Stimulated activated CD4-positive, alpha-beta T cell treated with anti-CD3 and anti-CD28 coated beads, TNF-alpha, amount 100 ng/mL, for 4 hours (primary cell): ENCODE measurements at places on chromosomes 6 and 20.

DNA sequence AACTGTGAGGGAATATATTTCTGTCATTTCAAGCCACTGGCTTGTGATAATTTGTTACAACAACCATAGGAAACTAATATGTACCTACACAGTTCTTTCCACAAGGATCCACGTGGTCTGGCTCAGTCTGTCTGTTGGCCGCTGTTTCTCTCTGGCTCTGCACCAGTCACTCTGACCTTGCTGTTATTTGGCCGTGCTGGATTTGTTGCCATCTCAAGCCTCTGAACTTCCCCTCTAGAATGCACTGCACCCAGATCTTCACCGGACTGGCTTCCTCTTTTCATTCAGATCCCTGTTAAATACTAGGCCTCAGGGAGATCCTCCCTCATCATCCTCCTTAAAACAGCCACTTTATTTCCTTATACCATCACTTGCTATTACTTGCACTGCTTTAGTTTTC is 446.8 kb downstream of the TFAP2B start:
- no peak for DNase-seq

GRCh38 chr20:43383026-43383795 is 74.5 kb upstream of the SRSF6 start:
- no peak for DNase-seq

- DNase-seq = no peak
Measured at GRCh38 chr6:96742702-96743101, 94.6 kb downstream of the GPR63 start.

DNA sequence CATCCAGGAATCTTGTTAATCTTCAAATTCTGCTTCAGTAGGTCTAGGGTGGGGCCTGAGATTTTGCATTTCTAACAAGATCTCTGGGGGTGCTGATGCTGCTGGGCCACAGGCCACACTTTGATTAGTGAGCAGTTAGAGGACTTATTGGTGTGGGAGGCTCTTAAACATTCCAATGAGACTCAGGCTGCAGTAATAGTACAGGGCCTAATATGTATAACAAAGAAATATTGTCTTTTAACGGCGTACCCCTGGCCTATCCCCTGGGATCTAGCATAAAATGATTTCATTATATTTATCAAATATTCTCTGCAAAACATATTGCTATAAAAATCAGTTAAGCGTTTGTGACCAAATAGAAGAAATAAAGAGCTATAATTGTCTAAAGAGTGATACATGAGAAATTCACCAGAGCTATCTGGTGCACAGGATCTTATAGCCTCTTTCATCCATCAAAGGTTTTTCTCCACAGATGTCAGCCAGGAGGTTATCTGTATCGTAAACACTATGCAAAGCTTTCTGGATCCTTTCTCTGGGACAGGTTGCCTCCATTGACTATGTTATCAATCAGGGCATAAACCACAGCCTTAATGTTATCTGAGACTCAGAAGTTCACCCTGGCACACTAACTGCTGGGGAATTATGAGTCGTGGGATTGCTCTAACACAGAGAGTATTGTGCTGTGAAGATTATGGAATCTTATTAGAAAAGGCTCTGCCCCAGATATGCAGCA is 488.5 kb upstream of the MAP3K7 start:
- DNase-seq = no peak

DNA sequence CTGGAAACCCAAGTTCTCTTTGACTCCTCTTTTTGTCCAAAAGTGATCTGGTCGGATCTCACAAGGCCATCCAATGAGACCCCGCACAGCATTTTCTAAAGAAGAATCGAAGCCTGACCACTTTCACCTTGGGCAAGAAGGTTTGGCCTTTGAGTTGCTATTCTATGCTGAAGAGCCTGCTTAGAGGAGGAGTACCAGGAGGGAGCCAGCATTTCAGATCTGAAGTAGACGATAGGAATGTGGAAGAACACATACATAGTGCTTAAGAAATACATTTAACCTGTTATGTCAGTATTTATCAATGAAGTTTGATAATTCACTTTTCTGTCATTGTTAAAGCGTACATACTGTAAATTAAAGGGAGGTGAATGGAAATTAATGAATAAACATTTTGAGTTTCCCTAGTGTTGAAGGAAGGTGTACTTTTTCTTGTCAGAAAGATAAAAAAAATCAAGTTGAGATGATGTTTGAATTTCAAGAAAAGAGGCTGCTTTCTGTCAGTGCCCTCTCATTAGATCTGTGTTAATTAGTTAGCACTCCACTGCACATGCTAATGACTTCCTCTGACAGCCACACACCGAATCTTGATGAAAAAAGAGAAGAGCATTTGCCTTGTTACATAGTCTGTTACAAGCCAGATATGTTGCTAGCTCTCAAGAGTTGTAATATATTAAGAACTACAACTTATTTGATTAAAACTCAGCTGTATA is 10.9 kb upstream of the TDRD6 start:
- DNase-seq = no peak

GRCh38 chr6:11685481-11686093 is 93.0 kb downstream of the ADTRP start:
- DNase-seq = no peak

- DNase-seq = no peak
Measured at GRCh38 chr6:52579006-52579660, 2.3 kb upstream of the TRAM2 start.

DNA sequence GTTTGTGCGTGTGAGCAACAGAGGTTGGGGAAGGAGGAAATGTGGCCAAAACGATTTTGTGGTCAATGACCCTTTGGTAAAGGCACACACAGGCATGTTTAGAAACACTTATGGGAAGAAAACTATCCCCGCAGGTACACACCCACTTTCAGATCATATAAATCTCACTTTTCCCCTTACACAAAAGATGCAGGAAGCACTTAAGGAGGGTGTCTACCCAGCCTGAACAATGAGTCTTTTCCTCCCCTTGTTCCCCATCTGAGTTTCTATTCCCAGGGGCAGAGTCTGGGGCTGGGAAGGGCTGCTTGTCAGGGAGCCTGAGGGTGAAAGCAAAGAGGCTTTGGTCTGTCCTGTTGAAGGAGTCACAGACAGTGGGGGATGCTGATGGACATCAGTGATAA is 193.2 kb upstream of the SALL4 start:
- no peak for DNase-seq

- DNase-seq = no peak
Measured at GRCh38 chr6:43492673-43493072, 15.3 kb downstream of the TJAP1 start.

GRCh38 chr20:48932375-48932941 is 10.9 kb downstream of the ARFGEF2 start:
- no peak for DNase-seq

DNA sequence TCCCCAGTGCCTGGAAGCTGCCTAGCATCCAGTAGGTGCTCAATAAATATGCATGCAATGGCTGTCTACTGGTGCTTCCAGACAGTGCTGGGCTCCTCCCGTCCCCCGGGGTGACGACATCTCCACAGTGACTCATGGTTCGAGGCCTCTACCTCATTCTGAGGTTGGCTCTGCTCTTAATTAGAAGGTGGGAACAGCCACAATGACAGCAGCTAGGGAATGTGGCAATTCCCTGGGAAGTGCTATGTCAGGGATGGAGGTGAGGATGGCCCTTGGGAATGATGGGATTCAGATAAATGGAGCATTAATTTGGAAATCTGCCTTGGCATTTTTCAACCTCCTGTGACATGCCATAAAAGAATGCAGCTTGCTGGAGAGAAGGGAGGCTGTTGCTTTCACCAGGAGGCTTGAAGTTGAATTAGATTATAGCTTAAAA is 43.5 kb upstream of the NFATC2 start:
- DNase-seq = no peak

GRCh38 chr6:115770851-115771250 is 289.8 kb downstream of the FRK start:
- no peak for DNase-seq

GRCh38 chr6:106185615-106186014 is 99.5 kb downstream of the PRDM1 start:
- DNase-seq = no peak

GRCh38 chr6:129302671-129303070 is 407.3 kb downstream of the ARHGAP18 start:
- no peak for DNase-seq

GRCh38 chr6:10511477-10511876 is 9.7 kb upstream of the GCNT2 start:
- no peak for DNase-seq

DNA sequence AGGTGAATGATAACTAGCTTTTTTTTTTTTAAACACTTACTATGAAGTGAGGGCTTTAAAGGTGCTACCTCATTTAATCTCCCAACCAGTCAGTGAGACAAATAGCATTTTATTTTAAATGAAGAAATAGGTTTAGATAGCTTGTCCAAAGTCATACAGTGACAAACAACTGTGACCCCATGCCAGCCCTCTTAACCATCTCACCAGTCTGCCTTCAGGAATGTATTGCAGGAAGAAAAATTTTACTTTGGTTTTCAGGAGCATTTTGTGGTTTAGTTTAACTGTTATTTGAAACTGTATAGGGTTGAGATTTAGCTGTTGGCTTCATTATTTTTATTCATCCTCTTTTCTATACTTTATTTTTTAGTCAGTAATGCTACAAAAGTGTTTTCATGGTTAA is 18.6 kb downstream of the DSE start:
- no peak for DNase-seq

- no peak for DNase-seq
Measured at GRCh38 chr6:159117046-159117445, 52.2 kb upstream of the FNDC1 start.

GRCh38 chr6:89817481-89817880 is 2.1 kb downstream of the MDN1 start:
- DNase-seq = no peak

- no peak for DNase-seq
Measured at GRCh38 chr20:62620625-62621024, 21.7 kb upstream of the SLCO4A1 start.

DNA sequence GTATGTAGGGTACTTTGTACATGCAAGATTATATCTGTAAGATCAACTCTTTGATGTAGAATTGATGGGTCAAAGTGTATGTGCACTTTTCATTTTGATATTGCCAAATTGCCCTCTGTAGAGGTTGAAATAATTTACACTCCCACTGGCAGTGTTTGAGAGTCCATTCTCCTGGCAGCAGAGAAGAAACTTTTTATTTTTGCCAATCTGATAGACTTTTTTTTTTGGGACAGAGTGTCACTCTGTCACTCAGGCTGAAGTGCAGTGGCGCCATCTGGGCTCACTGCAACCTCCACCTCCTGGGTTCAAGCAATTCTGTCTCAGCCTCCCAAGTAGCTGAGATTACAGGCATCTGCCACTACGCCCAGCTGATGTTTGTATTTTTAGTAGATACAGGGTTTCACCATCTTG is 199.2 kb downstream of the ZFAND3 start:
- no peak for DNase-seq

DNA sequence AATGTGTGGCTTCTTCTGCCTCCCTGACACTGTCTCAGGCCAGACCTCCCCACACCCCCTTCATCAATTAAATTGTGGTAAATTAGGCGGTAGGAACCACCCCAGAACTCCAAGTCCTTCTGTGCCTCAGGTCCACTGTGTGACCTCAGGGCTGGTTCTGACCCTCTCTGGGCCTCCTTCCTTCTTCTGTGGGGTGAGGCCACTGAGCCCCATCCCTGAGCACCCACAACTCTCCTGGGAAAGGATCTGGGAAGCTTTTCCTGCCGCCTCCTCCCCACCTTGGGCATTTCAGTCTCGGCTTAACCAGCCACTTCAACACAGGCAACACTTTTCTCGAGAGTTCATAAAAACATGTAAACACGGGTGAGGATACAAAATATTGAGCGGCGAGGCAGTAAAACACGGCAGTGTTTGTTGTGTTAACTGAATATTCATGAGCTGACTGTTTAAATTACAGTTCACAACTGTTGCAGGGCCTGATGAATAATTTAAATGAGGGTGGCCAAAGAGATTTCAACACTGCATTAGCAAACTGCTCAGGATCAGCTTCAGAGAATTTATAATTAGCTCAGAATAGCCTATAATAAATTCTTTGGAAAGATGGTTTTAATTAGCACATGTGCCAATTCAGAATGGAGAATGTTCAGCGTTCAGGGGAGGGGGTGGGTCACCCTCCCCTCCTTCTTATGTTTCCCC is 112.1 kb downstream of the TOX2 start:
- DNase-seq = no peak

- DNase-seq = peak; percentile 39
Measured at GRCh38 chr20:44747166-44748004, 1.7 kb downstream of the KCNK15 start.

- DNase-seq = no peak
Measured at GRCh38 chr20:22905658-22906057, 129.5 kb upstream of the SSTR4 start.

GRCh38 chr6:54737247-54737646 is 109.3 kb upstream of the FAM83B start:
- DNase-seq = no peak

DNA sequence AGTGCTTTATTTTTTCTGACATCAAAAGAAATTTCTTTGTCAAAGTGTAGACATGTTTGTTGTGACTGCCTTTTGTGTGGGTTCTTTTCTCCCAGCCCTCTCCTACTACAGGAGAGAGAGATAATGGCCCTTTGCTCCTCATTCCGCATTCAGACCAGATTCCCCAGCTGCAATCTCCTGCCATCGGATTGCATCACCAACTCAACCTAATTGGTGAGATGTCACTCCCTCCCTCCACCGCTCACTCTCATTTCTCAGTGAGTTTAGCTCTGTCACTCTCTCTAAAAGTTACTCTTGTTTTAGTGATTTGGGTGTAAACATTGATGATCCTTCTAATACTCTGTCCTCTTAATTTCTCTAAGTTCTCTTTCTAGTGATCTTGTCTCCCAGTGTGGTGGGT is 22.7 kb downstream of the UTRN start:
- DNase-seq = no peak

DNA sequence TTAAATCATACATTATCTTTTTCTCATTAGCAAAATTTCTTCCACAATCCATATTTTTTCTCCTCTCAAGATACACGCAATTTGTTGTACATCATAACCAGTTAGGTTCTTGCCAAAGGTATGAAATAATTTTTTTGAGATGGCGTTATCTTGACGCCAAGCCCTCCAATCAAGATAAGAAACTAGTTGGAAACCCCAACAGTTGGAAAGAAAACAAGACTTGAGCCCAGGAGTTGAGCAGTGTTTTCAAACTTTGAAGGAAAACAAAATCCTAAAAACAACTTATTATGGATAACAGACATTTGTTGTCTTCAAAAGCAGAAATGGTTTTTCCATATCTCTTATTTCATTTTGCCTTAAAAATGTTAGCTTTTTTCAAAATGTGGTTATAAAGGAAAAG is 184.8 kb downstream of the SLC24A3 start:
- no peak for DNase-seq

DNA sequence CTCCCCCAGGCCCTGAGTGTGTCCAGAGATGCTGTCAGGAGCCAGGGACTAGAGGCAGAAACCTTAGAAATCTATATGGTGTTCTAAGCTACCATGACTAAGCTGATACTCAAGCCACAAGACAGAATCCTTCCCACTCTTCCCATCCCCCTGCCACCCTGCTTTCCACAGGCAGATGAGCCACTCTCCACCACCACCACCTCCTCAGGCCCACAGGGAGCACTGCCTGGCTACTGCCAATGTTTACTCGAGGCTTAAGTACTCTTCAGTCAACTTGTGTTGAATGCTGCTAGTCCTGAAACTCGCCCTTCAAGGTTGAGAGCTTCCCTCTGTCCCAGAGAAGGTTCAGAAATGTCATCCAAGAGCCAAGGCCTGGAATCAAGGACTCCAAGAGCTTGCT is 56.2 kb downstream of the CENPW start:
- no peak for DNase-seq

- DNase-seq = no peak
Measured at GRCh38 chr20:35150846-35151579, 3.9 kb upstream of the EDEM2 start.
